ENCODE measurements at places on chromosomes 3 and 15.

GRCh38 chr3:99479768-99480167 is 158.6 kb upstream of the COL8A1 start:
- DNase-seq = no peak

GRCh38 chr3:41186297-41186696 is 13.0 kb upstream of the CTNNB1 start:
- no peak for DNase-seq

DNA sequence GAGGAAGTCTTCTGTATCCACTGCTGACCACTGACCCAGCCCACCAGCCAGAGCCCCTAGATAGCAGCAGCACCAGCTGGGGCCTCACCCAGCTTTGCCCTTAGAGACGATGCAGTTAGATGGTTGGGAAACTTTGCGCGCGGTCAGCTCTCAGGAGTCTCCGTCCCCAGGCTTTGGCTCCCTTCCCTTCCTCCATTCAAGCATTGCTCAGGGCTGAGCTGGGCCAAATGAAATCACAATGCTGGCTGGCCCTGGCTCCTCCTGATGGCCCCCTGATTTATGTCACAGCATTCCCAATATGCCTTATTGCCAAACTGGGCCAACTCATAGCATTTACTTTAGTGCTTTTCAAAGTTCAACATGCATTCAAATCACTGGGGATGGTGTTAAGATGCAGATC is 34.6 kb upstream of the RHCG start:
- DNase-seq = no peak

DNA sequence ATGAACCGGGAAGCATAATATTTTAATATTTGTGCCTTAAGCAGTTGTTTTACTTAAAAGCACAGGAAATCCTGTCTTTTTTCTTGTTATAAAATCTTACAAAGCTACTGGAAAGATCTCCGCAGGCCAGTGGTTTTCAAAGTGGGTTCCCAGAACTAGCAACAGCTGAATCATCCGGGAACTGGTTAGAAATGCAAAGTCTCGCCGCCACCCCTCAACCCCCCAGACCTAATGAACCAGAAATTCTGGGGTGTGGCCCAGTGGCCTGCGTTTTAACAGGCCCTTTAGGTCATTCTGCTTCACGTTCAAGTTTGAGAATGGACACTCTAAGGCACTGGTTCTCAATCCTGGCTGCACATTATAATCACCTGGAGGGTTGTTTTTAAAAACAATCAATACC is 74.7 kb downstream of the PDZRN3 start:
- no peak for DNase-seq

DNA sequence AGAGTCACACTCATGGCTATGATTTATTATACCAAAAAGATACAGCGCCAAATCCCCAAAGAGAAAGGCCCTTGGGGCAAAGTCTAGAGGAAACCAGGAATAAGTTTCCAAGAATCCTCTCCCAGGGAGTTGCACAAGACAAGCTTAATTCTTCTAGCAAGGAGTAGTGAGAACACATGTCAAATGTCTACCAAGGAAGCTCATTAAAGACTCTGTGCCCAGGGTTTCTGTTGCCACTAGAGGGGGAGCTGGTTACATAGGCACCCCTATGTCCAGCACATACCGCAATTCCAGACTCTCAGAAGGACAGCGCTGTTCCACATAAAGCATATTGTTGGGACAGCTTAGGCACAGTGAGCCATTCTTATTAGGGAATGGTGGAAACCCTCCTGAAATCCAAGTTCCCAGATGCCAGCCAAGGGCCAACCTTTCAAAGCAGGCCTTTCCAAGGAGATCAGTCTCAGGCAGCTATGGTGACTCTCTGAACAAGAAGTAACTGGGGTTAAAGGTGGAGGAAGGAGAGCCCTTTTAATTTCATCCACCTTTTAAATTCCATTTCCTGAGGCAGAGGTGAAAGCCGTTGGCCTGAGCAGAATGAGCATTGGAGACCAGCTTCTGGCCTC is 194.2 kb downstream of the UACA start:
- DNase-seq = peak; percentile 65

DNA sequence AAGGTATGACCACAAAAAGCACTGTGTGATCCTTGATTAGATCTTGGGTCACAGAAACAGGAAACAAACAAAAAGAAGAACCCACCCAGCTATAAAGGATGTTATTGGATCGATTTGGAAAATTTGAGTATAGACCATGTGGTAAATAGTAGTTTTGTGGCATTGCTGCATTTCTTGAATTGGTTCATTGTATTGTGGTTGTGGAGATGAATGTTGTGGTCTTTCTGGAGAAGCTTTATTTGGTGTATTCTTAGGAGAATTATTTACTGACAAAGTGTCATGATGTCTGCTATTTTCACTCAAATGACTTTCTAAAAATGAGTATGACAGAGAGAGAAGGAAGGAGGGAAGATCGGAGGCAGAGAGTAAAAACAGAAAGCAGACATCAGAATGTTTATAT is 406.2 kb downstream of the CNTN4 start:
- no peak for DNase-seq

- no peak for DNase-seq
These were observed 421.2 kb downstream of the GABRG3 start for GRCh38 chr15:27392163-27392562.

DNA sequence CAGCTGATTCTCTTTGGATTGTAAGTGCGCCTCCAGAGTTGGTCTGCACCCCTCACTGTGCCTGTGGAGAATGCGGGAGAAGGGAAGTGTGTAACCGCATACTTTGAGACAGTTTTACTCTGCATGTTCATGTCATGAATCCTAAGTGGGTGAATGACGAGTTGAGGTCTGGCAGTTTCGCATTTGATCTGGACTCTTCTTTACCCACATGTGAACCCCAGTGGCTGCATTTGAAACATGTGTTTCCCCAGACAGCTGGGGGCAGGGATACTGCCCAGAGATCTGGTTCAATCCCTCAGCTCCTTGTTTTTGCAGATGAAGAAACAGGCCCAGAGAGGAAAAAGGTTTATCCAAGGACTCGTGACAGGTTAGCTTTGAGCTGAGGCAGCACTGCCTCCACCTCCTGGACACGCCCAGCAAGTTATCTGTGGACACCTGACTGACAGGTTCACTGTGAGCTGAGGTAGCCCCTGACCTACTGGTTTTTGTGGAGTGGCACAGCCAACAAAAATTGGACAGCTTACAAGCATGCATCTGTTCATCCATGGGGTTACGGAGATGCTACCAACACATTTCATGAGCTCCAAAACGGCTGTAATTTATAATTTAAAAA is 207.3 kb downstream of the XXYLT1 start:
- DNase-seq = no peak

DNA sequence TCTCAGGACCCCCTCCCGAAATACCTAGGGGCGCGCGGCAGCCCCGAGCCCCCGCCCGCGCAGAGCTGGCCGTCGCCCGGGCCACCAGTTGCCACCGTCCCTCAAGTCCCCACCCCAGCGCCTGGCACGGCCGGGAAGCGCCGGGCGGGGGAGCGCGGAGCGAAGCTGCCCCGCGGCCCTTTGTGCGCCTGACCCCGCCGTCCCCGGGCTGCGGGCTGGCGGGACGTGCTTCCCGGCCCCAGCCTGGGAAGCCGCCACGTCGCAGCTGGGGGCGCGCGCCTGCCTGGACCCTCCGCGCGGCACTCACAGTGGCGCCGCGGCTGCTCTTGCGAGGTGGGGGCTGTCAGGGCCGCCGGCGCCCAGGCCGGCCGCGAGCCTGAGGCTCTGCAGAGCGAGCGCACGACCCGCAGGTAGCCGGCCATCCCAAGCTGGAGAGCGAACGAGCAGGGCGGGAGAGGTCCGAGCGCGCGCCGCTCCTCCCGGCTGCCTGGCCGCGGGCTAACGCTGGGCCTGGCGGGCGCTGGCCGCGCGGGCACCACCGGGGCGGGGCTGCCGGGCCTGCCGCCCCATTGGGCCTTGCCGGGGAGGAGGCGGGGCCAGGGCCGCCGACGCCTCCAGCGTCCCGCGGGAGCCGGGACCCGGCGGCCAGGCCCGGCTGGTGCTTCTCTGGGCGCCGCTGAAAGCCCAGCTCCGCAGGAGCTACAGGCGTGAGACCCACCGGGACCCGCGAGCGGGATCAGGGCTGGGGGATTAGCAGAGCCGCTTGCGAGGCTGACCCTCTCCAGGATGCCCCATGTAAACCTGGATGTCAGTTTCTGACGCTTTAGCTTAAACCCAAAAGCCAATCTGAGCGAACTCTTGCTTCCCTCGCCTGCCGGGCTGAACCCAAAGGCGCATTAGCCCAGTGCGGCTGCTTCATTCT is at the start of gene IDH2:
TSS of gene IDH2 (minus strand) at position 500 of the 922 bp plus-strand sequence. CDS start at position 422, 78 bp downstream.
- peak; percentile 76 for DNase-seq

GRCh38 chr3:98782824-98783500 is 19.8 kb downstream of the ST3GAL6 start:
- no peak for DNase-seq

DNA sequence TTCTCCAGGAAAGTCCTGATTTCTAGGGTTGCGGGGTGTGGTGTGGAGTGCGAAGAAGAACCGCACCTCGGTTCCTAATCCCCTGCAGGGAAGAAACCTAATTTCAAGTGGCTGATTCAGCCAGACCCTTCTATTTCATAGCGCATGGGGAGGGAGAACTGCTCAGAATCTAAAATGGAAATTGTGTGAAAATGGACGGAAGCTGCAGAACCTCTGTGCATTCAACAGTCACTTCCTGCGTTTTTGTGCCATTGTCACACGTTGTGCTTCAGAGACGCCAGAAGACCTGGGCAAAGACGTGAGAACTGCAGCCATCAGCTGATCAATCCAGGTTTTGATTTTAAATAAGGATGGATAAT is 1.2 kb downstream of the SIDT1 start:
- DNase-seq = no peak

GRCh38 chr3:135500034-135500433 is 465.5 kb upstream of the PPP2R3A start:
- no peak for DNase-seq

GRCh38 chr3:10641760-10642159 is 136.4 kb upstream of the ATP2B2 start:
- no peak for DNase-seq

- DNase-seq = no peak
These were observed 24.3 kb downstream of the HERC1 start for GRCh38 chr15:63809452-63809851.

GRCh38 chr3:159764490-159765029 is 224.1 kb upstream of the IL12A start:
- no peak for DNase-seq

- DNase-seq = peak; percentile 72
These were observed 202.6 kb downstream of the KLHL25 start for GRCh38 chr15:85592148-85592547.

DNA sequence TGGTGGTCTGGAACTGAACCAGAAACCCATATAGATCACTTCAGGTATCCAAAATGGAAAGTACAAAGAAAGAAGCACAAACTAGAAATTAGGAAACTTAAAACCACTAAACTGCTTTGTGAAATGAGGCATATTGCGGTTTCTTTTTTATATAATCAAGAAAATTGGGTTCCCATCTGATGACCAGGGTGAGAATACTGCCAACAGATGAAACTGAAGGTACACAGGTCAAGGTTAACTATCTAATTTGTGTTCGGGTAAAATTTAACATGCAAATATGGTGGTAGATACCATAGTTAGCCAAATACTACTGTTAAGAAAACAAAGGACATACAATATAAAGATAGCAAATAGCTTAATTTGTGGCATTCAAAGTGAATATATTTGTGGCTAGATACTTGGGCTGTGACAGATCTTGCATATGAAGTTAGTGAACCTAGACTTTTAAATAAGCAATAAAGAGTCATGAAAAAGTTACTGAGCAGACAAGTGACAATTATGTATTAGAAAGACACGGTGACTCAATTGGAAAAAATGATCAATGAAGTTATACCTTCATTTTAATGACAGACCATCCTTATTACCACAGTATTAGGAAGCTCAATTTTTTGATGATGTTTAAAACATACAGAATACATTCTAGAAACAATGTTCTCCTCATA is 127.4 kb downstream of the NR2E3 start:
- DNase-seq = no peak

Data from skin of body (tissue), 3 donors.